Fibroblast of pulmonary artery (primary cell): ENCODE measurements at places on chromosomes 16 and 17.

GRCh38 chr16:84117494-84117843 is 727 bp upstream of the MBTPS1 start:
- DNase-seq = no peak

- no peak for DNase-seq
Observed at GRCh38 chr17:57247261-57247660, 9.1 kb upstream of the MSI2 start.

DNA sequence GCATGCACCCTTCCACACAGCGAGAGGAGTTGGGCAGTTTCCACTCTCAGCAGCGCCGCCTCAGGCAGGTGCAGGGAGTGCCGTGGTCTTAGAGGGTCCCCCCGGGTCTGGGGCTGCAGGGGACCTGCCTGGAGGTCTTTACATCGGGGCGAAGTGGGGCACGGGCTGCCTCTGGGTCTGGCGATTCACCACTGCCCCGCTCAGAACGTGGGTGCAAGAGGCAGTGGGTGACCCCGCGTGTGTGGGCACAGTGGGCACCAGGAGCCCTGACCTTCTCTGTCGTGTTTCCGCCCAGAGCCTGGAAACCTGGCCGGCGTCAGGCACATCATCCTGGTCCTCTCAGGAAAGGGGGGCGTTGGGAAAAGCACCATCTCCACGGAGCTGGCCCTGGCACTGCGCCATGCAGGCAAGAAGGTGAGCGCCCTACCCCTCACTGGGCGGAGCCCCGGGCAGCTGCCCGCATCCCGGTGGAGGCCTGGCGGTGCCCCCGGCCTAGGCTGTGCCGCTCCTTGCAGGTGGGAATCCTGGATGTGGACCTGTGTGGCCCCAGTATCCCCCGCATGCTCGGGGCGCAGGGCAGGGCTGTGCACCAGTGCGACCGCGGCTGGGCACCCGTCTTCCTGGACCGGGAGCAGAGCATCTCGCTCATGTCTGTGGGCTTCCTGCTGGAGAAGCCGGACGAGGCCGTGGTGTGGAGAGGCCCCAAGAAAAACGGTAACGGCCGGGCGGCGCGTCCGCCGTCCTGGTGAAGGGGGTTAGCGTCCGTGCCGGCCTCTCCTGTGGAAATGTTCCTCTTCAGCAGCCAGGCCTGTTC is 3.7 kb downstream of the NUBP2 start:
- no peak for DNase-seq

DNA sequence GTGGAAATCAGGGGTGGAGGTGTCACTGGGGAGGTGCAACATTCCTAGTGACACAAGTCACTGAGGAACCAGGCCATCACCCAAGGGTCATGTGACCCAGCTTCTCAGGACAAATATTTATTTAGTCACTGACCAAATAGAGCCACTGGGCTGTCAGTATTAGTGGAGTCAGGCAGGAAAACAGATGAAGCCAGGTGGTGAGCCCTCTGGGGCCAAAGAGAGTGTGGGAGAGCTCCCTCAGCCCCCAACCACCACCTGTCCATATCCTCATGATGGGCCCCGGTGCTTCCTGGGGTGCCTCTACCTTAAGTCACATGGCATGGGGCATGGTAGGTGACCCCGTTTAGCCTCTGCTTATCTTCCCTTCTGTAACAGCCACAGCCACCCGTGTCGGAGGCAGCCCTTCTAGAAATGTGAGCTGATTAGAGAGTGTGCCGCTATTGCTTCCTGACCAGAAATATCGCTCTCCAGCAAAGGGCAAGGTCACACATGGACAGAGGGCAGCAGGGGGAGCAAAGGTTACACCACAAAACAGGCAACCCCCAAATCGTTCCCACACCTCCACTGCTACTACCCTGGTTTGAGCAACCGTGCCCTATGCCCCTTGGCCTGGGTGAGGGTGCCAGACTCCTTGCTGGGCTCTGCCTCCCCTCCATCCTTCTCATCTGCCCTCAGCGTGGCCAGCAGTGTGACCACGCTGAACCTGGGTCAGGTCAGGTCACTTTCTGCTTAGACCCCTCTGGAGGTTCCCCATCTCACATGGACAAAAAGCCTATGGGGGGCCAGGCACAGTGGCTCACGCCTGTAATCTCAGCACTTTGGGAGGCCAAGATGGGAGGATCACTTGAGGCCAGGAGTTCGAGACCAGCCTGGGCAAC is 8.6 kb upstream of the AKTIP start:
- DNase-seq = no peak

- DNase-seq = no peak
Observed at GRCh38 chr17:79997011-79997660, 38.5 kb downstream of the TBC1D16 start.
